Fibroblast of the aortic adventitia (primary cell): ENCODE measurements at places on chromosomes 7 and 10. TPM values are rescaled to one million over a fixed set of nuclear protein-coding genes. Genes with fewer than 3 reads are reported as not detected.
A peak's percentile ranks its signal among the peaks of the same experiment; 100 is the strongest.

CYP26C1 gene
- 0.09 TPM in 1 of 2 replicates, not detected in the other for total RNA-seq

LBX1 gene
- total RNA-seq, result 0.08 TPM in 1 of 2 replicates, not detected in the other

DNA sequence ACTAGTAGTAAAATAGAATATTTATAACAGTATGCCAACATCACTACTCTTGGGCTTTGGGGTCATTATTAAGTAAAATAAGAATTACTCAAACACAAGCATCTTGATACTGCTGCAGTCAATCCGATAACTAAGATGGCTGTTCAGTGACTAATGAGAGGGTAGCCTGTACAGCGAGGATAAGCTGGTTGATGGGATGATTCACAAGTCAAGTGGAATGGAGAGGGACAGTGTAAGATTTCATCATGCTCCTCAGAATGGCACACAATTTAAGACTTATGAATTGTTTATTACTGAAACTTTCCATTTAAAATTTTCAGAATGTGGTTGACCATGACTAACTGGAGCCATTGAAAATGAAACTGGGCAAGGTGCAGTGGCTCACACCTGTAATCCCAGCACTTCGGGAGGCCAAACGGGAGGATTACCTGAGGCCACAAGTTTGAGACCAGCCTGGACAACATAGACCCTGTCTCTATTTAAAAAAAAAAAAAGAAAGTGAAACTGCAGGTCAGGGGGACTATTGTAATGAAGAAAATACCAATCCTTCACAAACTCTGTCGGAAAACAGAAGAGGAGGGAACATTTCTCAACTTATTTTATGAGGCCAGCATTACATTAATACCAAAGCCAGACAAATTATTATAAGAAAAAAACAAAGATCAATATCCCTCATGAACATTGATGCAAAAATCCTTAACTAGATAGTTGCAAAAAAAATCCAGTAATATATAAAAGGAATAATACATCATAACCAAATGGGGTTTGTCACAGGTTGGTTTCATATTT lies 11.2 kb downstream of the AVL9 start:
- DNase-seq, result peak; percentile 89

DNA sequence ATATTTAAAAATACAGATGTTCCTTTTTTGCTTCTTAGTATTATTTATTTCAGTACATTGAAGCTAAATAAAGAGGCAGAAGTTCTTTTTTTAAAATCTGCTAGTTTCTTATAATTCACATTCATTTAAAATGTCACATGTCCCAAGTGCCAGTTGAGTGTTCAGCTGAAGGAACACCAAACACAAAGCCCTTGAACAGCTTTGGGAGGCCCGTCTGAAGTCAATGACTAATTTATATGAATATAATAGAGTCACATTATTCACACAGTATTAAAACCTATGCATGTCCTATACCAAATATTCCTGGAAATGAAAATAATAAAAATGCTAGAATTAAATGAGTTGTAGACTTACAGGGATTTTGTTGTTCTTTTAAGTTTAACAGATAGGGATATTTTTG lies 70.3 kb downstream of the GNAI1 start:
- no peak for DNase-seq

GRCh38 chr7:157904866-157905570 lies 568.2 kb downstream of the DNAJB6 start:
- no peak for DNase-seq
